Activated CD4-positive, CD25-positive, alpha-beta regulatory T cell treated with anti-CD3 and anti-CD28 coated beads, Interleukin-2, amount 50 U/mL, for 72 hours (primary cell): ENCODE measurements at places on chromosomes 4 and X.

- no peak for DNase-seq
Observed at GRCh38 chr4:87114245-87115062, 106.0 kb downstream of the KLHL8 start.

DNA sequence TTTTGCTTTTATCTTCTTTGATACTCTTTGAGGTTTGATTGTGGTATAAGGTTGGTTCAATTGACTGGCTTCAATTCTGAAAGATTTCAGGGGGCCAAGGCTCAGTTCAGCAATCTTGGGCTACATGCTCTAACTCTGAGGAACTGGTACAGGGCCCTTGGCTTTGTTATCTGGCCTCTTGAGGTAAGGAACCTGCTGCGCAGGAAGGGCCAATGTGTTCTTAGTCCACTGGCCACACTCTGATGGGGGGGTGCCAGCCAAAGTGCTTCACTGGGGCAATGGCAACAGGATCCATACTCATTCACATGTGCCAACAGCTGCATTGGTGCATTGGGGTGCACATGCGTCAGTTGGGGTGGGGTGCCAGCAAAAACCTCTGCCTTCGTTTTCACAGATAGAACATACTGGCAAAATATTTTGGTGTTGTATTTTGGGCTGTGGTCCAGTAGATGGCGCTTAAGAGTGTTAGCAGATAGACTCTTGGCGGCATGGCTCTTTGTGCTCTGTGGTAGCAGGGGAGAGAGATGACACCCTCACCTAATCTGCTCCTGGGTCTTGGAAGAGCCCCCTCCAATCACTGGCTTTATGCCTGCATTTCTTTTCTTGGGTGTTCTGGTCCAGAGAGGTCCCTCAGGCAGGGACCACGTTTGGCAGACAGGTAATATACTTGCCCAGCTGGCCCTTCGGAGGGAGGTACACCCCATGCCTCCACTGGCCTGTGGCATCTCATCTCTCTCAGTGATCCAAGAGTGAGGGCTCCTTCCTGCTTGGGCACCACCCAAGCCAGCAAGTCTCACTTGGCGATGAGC lies 42.9 kb downstream of the NDST3 start:
- no peak for DNase-seq

DNA sequence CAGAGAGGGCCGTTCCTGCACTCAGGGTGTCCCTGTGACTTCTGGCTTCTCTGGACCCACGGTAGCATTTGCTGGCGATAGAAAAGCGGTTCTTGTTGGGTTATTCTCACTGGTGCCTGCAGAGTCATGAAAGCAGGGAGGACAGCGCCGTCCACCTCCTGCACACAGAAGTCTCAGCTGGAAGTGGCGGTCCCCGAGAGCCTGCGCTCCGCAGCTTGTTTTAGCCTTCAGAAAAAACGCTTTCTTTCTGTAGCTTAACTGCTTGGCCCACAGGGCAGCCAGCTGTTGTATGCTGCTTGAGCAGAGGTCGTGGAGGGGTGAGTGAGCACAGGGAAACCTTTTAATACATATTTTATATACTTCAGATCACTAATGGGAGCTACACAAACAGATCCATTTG lies 400.7 kb upstream of the FAT1 start:
- DNase-seq: no peak

DNA sequence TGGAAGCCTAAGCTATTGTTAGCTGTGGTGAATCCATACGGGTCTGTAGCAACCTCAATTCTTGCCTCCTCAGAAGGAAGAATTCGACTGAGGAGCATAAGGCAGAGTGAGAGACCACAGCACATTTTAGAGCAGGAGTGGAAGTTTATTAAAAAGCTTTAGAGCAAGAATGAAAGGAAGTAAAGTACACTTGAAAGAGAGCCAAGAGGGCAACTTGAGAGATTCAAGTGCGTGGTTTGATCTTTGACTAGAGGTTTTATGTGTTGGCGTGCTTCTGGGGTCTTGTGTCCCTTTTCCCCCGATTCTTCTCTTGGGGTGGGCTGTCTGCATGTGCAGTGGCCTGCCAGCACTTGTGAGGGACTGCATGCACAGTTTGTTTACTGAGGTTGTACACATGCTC lies 880.6 kb upstream of the INTU start:
- DNase-seq: no peak

DNA sequence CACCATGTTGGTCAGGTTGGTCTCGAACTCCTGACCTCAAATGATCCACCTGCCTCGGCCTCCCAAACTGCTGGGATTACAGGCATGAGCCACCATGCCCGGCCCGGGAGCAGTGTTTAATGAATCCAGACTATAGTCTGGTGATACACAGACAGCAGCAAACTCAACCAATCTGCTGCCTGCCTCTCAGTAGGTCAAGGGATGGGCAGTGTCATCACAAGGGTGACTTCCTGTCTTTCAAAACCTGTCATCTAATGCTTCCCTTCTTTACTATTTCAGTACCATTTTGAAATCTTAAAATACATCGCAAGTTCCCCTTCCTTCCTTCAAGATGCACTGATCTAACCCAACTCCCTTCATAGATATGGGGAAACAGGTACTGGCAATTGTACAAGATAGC lies 8.4 kb downstream of the RPL39 start:
- DNase-seq: no peak

- DNase-seq: no peak
Observed at GRCh38 chr4:184122631-184123408, 94.9 kb downstream of the ENPP6 start.

- no peak for DNase-seq
Observed at GRCh38 chrX:630612-631496, at the start of gene SHOX. Gene SHOX (plus strand): TSS chrX:630791. CDS start chrX:630898, 107 bp downstream.

GRCh38 chr4:164116286-164116685 lies 621.8 kb downstream of the TMA16 start:
- DNase-seq: no peak

- DNase-seq: no peak
Observed at GRCh38 chr4:7813674-7814073, 126.0 kb downstream of the AFAP1 start.

- DNase-seq: no peak
Observed at GRCh38 chr4:16686195-16686594, 212.2 kb downstream of the LDB2 start.

GRCh38 chr4:148514041-148514440 lies 71.8 kb upstream of the NR3C2 start:
- no peak for DNase-seq

DNA sequence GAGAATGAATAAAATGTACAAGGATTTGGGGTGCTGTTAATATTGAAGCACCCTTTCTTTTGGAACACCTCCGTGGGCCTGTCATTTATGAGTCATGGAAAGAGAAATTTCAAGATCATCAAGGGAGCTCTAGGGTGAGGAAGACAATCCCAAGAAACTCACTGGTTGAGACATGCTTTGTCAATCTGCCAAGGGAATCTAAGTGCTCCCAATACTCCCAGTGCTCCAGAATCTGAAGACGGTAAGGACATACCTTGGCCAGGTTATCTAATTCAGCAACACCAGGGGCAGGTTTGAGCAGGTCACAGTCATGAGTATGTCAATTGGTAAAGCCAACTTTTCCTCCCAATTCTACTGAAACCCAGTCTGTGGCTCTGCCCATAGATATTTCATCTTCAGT lies 556.4 kb upstream of the CPEB2 start:
- no peak for DNase-seq

DNA sequence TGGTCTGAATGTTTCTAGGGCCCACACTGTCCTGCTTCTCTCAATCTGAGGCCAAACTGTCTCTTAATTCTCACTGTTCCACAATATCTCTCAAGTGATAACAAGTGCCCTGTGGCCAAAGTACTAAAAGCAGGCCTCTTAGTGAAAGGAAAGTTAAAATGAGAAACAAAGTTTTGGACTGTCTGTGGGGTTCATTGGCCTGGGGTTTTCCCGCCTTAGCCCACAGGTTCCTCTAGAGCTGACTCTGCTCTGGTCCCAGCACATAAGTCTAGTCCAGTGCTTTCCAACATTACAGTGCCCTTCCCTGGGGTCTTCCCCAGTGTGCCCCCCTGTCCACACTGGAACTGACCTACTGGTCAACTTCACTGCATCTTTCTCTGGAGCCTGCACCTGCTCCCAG lies 6.3 kb downstream of the MAGEB1 start:
- no peak for DNase-seq

DNA sequence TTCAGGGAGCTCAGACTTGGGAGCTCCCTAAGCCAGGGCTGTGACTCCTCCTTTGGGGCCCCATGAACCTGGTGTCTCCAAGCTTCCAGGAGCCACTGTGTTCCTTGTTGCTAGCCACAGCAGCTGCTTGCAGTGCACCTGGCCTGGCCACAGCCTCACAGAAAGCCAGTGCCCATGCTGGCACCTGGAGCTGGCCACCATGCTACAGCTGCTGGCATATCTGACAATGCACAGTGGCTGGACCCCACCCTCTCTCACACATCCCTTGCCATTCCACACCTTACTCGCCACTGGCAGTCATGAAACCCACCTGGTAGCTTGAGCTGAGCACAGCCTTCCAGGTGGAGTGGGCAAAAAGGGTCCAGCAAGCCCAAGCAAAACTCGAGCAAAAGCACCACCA lies 441.7 kb downstream of the ARAP2 start:
- no peak for DNase-seq

GRCh38 chrX:143058120-143058519 lies 32.4 kb downstream of the SPANXN4 start:
- DNase-seq: no peak

- DNase-seq: no peak
Observed at GRCh38 chr4:95729596-95729995, 110.3 kb upstream of the PDHA2 start.

DNA sequence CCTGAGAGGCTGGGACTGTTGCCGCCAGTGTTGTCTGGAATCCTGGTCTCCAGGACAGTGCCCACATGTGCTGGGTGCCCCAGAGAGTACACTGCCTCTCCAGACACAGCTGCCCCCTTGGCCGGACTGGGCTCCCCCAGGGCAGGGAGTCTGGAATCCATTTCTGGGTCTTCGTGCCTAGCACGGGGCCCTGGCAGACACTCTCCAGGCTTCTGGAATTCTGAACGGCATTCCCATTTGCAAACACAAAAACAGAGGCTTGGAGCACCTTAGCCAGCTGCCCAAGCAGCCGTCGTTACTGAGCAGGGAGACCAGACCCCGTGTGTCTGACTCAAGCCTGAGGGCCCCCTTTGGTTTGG lies 20.8 kb downstream of the HMX1 start:
- DNase-seq: no peak

DNA sequence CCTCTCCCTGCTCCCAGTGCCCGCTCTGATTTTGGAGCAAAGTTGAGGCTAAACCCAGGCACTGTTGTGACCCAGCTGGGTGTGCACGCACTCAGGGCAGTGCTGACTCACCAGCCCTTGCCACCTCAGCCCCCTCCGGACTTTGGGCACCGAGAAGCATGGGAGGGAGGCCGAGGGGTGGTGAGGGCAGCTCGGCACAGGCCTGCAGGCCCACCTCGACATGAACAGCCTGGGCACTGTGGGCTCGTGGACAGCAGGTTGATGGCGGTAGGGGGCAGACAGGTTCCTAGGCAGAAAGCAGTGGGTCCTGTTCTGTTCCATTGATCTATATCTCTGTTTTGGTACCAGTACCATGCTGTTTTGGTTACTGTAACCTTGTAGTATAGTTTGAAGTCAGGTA lies 30.9 kb downstream of the TIGD4 start:
- no peak for DNase-seq

DNA sequence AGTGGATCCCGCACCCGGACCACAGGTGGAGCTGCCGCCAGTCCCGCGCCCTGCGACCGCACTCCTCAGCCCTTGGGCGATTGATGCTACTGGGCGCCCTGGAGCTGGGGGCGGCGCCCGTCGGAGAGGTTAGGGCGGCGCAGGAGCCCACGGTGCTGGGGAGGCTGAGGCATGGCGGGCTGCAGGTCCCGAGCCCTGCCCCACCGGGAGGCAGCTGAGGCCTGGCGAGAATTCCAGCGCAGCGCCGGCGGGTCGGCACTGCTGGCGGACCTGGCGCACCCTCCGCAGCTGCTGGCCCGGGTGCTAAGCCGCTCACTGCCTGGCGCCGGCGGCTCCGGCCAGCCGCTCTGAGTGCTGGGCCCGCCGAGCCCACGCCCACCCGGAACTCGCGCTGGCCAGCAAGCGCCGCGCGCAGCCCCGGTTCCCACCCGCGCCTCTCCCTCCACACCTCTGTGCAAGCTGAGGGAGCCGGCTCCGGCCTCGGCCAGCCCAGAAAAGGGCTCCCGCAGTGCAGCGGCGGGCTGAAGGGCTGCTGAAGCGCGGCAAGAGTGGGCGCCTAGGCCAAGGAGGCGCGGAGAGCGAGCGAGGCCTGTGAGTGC lies 1256.5 kb downstream of the STIM2 start:
- no peak for DNase-seq

DNA sequence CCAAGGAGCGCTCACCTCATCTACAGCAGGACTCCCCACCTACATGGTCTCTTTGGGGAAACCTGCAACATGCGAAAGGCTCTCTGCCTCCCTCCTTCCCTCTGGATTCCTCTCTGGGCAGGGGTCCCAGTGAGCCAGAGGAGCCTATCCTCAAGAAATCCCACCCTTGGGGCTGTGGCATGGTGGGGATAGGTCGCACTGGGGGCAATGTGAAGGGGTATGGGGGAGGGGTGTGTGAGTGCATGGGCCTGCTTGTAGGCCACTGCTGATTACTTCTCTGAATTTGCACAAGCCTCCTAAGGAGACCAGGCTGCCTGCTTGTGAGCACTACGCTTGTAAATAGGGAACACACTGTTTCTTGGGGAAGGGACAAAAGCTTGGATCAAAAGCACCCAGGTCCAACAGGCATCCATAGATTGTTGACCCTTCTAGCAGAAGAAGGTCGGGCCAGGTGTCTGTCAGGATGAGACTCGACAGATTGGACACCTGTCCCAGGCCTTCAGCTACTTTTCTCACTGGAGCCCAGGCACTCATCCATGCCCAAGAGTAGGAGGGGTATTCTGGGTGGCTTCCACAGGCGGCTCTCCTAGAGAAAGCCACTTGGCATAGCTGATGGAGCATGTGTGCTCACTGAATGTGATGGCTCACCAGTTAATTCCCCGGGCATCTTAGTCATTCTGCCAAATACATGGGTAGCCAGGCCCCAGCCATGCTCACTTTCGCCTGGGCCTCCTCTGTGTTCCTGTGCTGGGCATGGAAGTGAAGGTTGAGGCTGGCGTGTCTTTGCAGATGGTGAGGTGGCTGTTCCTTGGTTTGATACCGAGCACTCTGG lies 75.0 kb downstream of the NBDY start:
- DNase-seq: no peak

DNA sequence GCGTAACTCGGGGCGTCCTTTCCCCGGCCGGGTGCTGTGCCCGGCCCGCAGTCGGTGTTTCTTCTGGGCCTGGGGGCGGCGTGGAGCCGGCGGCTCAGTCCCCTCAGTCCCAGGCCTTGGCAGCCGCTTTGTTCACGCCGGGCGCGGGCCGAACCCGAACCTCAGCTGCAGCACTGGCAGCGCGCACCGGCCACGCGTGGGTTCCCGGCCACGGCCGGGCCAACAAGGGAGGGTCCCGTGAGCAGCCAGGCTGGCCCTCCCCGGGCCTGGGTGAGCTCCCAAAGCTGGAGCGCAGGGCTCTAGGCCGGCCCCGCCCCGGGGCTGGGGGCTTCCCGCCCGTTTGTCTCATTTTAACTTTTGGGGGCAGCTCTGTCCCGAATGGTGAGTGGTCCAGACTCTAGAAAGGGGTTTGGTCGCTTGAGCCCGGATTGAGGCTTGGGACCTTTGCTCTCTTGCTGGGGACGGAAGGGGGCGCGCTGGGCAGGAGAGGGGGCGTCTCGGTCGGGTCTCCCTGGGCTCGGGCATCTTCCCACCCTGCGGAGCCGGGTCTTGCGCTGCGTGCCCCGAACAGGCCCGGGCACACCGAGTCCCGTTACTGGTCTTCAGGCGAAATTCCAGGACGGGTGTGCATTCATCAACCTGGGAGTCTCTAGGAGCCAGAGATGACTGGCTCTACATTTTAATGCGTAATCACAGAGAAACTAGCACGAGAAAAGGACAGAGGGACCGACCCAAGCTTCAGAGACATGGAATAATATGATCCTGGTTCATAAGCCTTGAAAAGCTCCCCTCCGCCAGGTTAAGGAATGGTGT lies 177.1 kb downstream of the CBR4 start:
- no peak for DNase-seq
